Activated CD4-positive, alpha-beta memory T cell treated with anti-CD3 and anti-CD28 coated beads, Interleukin-2, amount 10 ng/mL, durations not matched to agents 7 days and 5 days (primary cell): ENCODE measurements at places on chromosomes 5 and 9. TPM values are rescaled to one million over a fixed set of nuclear protein-coding genes. Genes with fewer than 3 reads are reported as not detected.
A peak's percentile ranks its signal among the peaks of the same experiment; 100 is the strongest.

The TAF1L gene
- not detected for total RNA-seq

The HAVCR1 gene
- total RNA-seq, result 3.6 TPM

The GDNF gene
- not detected for total RNA-seq

The CDX1 gene
- not detected for total RNA-seq

The NACC2 gene
- total RNA-seq, result 8.1 TPM

The CDH6 gene
- total RNA-seq, result not detected

The MYMK gene
- total RNA-seq, result not detected

DNA sequence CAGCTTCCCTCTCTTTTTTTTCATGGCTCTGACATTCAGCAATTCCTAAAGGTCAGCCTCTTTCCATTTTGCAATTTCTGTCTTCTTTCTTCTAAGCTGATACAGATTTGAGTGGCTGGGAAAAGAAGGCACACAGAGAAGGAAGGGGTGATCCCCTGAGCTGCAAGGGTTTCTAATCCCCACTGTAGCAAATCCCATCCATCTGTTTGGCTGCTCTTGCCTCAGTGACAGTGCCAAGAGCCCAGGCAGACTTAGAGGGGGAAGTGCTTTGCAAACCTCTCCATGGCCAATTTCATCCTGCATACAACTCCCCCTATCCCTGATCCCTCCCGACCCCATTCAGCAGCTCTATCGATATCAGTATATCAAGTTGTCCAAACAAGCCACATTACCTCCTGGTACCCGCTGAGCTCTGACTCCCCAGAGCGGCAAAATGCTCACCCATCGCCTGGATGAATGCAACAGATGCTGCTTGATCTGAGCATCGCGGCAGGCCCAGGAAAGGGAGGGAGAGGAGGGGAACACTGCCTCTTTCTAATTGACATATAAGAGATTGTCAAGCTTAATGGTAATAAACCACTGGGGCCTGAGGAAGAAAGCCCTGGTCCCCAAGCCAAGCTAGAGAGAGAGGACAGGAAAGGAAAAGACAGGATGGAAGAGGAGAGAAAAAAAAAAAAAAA lies 268.9 kb downstream of the ASTN2 start:
- no peak overlapping the region for H3K4me3 ChIP-seq
- H3K27ac ChIP-seq, result no peak overlapping the region
- no peaks in the 10 kb centered on the region for H3K27me3 ChIP-seq
- no peak for DNase-seq
- no peaks in the 10 kb centered on the region for H3K36me3 ChIP-seq

DNA sequence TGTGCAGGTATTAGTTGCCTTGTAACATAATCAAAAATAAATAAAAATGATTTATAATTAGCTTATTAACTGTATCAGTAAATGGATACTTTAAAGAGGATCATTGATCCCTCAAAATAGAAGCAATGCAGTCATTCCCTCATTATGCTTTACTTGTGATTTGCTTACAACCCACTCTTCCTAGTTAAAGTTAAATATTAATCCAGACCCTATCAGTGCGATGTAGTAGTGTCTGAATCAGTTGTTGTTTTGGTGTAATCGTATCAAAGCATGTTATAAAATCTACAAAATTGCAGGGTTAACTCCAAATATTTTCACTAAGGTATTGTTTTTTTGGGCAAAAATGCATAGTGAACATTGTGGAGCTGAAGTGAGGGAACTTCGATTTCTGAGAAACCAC lies 17.6 kb downstream of the TENT4A start:
- DNase-seq, result no peak
- H3K27ac ChIP-seq, result no peak overlapping the region
- H3K4me3 ChIP-seq, result no peak overlapping the region
- H3K36me3 ChIP-seq, result peaks cover 35% of the 10 kb centered on the region
- H3K4me1 ChIP-seq, result peaks cover 82% of the 10 kb centered on the region

DNA sequence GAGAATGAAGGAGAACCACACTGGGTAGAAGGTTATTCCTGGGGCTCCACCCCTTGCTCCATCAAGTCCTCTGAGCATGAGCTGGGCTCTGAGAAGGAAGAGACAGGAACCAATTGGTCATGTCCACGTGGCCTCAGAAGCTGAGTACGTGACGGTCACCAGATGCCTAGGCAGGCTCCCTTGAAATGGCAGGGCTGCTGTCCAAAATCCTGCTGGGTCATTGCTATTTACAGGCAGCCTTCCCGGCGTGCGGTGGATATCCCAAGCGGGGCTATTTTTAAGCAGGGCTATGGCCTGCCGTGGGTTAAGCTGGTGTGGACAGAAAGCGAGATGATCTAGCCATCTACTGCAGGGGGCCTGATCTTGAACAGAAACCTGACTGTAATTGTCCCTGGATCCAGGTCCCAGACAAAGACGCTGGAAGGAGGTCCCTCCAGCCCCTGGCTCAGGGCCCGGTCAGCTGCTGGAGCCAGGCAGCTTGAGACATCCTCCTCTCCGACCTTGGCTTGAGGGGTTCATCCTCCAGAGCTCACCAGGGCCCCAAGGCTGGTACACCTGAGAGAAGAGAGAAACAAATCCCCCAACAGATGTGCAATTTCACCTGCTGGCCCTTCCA lies 550 bp upstream of the CKMT2 start:
- H3K27ac ChIP-seq, result no peak overlapping the region
- DNase-seq, result no peak
- H3K27me3 ChIP-seq, result no peaks in the 10 kb centered on the region

DNA sequence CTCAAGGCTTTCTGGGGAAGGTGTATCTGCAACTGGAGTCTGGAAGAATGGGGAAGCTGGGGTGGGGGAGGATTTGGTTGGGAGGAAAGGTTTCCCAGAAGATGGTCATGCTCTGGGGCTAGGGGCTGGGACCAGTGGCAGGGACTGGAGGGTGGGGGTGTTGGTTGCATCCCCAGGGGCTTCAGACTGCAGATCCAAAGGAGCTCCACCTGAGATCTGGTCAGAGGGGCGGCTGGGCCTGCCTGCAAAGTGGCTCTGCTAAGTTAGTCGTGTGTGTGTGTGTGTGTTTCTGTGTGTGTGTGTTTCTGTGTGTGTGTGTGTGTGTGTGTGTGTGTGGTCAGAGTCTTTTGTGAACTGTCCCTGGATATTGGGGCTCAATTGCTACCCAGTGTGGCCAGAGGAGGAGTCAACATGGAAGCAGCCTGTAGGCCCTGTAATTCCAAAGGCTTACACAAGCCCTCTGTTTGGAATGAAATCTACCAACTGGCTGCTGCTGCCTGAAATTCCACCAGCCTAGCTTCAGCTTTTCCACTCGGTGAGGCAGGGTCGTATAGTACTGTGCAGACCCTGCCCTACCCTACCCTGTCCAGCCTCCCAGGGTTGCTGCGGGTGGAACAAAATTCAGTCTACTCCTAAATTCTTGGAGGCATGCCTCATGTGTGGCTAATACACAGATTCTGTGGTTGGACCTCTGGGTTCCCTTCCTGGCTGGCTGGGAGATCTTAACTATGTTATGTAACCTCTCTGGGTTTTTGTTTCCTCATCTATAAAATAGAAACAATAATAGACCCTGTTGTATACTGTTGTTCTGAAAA lies 12.5 kb upstream of the SYNPO start:
- DNase-seq, result no peak
- H3K36me3 ChIP-seq, result no peaks in the 10 kb centered on the region
- H3K27me3 ChIP-seq, result peaks cover 25% of the 10 kb centered on the region

DNA sequence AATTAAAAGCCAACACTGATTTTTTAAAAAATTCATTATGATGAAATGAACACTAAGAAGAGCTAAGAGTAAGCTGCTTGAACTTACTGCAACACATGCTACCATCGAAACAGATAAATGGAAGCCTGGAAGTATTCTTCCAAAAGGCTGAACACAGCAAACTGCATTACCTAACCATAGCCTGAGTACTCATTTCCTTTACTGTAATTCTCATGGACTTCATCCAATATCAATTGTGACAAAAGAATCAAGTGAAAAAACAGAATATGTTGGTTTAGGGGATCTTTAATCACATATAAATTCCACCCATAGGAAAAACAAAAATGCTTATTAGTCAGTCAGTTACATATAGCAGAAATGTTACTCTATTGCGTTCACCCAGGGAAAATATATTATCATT lies 68.5 kb downstream of the DROSHA start:
- H3K4me1 ChIP-seq, result no peaks in the 10 kb centered on the region
- H3K4me3 ChIP-seq, result no peak overlapping the region
- peaks cover 92% of the 10 kb centered on the region for H3K36me3 ChIP-seq
- DNase-seq, result no peak

DNA sequence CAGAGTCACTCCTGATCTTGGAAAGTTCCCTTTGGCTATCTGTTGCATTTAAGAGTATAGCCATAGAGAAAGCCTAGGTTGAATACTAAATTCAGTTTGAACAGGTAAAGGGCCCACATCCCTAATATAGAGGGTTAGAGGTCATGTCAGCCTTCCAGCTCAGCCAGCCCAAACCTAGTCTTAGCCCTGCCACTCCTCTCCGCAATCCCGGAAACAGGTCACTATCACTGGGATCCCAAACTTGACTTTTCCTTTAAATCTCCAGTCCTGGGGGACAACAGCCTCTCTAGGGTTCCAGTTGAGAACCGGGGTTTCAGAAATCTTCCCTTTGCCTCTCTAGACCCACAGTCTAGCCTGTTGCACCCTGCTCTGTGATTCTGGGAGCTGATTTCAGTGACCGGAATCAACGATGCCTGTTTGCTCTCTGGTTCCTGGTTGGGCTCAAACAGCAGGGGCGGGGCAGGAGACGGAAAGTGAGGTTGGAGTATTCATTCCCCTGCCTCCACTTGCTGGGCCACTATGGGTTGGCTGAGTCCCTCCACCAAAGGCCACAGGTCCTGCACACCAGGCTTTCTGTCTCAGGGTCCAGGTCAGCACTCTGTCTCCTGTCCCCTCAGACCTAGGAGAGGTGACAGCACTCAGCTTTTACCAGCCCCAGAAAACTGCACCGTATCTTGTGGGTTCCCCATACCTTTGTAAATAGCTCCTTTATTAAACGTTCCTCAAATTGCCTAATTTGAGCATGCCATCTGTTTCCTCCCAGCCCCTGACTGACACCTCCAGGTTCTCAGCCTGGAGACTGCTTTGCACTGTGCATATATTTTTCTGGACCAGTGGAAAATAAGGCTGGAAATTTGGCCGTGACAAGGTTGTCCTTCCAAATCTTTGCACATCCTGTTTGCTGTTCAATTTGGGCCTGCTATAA lies 23.8 kb upstream of the CPEB4 start:
- no peak overlapping the region for H3K27ac ChIP-seq
- no peaks in the 10 kb centered on the region for H3K36me3 ChIP-seq
- H3K4me3 ChIP-seq, result no peak overlapping the region
- DNase-seq, result no peak

DNA sequence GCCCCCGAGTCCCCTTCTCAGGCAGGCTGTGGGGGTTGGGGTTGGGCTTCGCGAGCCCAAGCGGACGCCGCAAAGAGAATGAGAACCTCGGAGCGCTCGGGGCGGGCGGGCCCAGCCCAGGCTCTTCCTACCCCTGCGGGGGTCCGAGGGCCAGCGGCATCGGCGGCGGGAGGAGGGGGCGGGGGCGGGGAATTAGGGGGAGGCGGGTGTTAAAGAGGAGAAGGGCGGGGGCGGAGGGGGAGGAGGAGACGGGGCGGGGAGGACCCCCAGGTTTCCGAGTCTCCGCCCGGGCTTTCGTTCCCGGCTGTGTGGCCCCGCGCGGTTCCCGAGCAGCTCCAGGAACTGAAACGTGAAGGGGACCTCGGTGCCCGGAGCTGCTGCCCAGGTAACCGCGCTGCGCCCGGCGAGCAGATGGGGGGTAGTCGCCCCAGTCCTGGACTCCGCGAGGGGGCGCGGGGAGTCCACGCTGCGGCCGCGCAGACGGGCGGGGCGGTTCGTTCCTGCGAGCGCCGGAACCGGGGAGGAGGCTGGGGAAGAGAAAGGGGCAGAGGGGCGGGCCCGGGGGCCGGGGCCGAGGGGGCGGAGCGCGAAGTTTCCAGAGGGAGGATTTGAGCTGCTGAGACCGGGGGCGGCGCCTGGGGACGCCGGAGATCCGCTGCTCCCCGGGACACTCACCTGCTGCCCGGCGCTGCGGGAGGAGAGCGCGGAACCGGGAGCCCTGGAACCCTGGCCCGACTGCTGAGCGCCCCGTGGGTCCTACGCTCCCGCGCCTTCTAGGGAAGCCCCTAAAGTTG lies 38.4 kb upstream of the PLEKHG4B start:
- DNase-seq, result peak; percentile 25
- H3K27ac ChIP-seq, result no peak overlapping the region
- H3K27me3 ChIP-seq, result peaks cover 22% of the 10 kb centered on the region
- no peak overlapping the region for H3K4me3 ChIP-seq
- no peaks in the 10 kb centered on the region for H3K36me3 ChIP-seq

DNA sequence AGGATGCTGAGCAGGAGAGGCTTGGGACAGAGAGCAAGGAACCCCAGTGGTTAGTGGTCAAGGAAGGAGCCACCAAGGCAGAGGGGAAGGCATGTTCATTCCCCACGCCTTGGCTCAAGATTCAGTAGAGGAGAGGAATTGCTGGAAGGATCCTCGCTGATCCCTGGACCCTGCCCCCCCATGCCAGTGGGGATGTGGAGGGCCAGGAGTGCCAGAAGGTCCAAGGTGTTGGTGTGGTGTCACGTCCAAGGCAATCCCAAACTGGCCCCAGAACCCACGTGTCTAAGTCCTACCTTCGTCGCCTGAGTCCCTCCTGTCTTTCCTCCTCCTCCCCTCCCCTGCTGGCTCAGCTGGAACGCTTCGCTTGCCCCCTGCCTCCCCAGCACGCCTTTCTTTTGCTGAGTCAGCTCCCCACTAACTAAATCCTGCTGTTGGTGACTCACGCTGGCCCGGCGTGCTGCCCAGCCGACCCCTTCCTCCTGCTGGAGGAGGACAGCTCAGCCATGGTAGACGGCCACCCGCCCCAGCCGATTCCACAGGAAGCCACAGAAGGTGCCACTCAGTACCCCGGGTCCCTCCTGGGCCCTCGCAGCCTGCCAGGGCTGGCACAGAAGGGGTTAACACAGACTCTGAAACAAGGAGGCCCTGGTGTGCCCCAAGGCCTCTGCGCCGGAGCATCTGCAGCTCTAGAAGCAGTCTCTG lies 37.6 kb upstream of the ORM1 start:
- H3K4me3 ChIP-seq, result no peak overlapping the region
- H3K36me3 ChIP-seq, result no peaks in the 10 kb centered on the region
- H3K4me1 ChIP-seq, result peaks cover 4% of the 10 kb centered on the region
- no peaks in the 10 kb centered on the region for H3K27me3 ChIP-seq
- DNase-seq, result no peak

DNA sequence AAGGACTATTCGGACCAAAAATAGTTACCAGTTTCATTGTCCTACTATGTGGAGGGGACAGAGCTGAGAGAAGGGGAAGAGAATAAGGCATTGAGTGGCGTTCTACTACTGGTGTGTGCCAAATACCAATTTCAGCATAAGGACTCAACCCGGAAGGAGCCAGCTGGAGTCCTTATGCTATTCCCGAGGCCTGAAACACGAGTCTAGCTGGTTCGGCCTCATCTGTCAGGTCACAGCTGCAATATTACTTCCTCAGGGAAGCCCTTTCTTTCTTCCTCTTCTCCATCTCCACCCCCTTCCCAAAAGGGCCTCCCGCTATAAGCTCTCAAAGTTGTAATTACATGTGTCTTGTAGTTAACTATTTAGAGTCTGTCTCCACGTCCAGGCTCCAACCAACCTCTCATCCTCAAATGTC lies 20.5 kb upstream of the FER start:
- H3K4me3 ChIP-seq, result peak overlapping the region; percentile 69
- peaks cover 25% of the 10 kb centered on the region for H3K4me1 ChIP-seq
- H3K27me3 ChIP-seq, result peaks cover 45% of the 10 kb centered on the region
- no peak for DNase-seq
- H3K27ac ChIP-seq, result no peak overlapping the region
- H3K36me3 ChIP-seq, result no peaks in the 10 kb centered on the region

GRCh38 chr5:11050596-11051304 lies 289.7 kb upstream of the DAP start:
- H3K27ac ChIP-seq, result no peak overlapping the region
- no peaks in the 10 kb centered on the region for H3K36me3 ChIP-seq
- H3K4me1 ChIP-seq, result no peaks in the 10 kb centered on the region
